NCI-H1930 (cell line): ENCODE measurements at places on chromosomes 11 and 22.

- DNase-seq = no peak
Measured at GRCh38 chr22:48104766-48105165, 1342.3 kb downstream of the TBC1D22A start.

GRCh38 chr11:107387666-107388065 lies 70.0 kb downstream of the CWF19L2 start:
- no peak for DNase-seq

- no peak for DNase-seq
Measured at GRCh38 chr11:17535488-17535887, 8.7 kb downstream of the USH1C start.

DNA sequence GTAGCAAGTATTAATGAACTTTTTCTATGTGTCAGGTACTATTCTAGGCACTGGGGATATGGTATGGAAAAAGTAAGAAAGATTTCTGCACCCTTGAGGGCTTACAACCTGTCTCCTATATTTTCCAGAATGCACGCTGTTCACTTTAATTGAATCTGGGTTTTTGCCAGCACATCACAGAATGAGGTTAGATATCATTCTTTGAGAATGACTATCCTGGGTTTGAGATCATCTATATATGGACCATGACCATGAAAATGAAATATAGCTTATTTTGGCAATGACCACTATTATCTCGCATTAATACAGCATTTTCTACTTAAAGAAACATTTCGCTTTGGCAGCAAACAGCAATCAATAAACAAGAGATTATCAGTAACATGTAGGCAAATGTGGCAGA lies 46.9 kb downstream of the C11orf71 start:
- no peak for DNase-seq

DNA sequence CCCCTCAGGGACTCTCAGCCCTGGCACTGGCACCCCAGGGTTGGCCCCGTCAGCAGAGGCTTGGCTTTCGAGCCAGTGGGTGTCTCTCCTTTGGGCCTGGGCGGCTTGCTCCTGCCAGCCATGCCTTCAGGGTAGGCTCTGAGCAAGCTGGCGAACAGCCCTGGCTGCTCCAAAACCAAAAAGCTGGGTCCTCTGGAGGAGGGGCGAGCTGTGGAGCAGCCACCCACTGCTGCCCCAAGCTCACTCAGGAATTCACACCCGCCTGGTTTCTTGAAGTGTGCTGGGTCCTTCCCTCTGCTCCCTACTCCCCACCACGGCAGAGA lies 6.2 kb downstream of the YDJC start:
- no peak for DNase-seq

GRCh38 chr11:106608677-106609076 lies 409.6 kb downstream of the GUCY1A2 start:
- DNase-seq = no peak

GRCh38 chr11:24271798-24272197 lies 225.1 kb upstream of the LUZP2 start:
- no peak for DNase-seq

DNA sequence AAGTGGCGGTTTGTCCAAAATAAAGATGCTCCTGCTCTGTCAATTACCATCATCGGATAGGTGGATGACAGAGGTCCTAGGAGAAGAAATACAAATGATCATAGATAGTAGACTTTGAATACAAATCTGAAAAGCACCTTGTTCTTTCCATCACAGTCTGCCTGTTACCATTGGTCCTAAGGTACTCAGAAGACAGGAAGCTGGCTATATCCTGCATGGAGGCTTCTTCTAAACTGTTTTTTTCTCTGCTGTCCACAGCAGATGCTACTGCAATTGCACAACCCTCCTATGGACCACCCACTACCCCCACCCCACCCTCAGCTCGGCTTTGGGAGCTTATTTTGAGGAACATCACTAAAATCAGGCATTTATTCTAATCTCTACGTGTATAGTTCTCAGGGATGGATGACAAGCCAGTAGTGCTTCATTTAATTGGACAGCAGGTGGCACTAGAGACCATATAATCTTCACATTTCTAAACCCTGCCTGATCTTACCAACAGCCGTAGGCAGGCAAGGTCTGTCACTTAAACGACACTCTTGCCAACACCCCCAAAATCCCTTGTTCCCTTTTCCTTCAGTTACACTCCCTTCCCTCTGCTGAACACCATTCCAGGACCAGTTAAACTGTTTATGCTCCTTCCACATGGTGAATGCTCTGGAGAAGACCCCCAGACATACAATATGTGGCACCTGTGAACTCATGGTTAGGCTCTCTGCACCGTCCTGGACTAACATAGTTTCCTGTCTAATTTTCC lies 6.6 kb upstream of the PTS start:
- DNase-seq = peak; percentile 36

- no peak for DNase-seq
Measured at GRCh38 chr11:69000831-69001242, 12.2 kb downstream of the MRGPRF start.

DNA sequence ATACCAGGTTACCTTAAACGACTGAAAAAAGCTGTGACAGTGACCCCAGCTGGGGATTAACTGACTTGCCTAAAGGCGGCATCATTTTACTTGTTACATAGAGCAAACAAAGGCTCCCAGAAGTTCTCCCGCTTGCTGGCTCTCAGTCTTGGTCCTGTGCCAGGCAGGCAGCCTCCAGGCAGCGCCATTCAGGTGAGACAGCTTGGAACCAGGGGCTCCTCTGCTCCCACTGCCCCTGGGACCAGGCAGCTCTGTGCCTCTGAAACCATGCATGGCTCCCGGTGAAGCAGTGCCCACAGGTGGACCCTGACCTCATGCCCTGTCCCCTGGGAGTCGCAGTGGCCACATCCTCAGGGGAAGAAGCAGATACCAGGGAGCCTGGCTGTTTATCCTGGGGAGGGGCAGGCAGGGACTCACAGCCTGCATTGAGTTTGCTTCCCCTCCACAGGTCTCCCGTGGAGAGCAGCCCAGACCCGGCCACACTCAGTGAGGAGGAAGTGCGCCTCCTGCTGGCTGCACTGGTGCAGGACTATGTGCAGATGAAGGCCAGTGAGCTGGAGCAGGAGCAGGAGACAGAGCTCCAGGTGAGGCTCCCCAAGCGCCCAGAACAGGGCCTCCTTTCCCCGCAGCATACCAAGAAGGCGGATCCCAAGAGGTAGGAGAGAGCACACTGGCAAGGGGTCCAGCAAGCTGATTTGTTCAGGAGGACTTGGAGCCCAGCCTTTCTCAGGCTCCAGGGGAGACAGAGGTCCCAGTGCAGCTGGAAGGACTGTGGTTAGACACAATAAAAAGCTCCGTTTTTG lies 15.6 kb upstream of the CYP2R1 start:
- DNase-seq = peak; percentile 76

DNA sequence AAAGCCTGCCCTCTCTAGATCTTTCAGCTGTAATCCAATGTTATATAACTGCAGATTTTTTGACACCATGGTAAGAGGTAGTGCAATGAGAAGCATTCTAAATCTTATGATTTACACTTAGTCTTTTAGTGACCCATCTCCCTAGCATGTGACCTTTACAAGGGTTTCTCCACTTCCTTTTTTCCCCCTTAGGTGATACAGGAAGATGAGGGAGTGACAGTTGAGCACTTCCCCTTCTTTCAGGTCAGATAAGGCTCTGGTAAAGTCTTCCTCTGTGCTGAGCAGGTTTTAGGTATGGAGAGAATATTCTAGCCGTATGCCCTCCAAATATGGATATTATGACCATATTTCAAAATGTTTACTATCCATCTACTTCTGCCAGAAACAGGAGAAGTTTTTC lies 753.6 kb downstream of the JRKL start:
- DNase-seq = no peak

GRCh38 chr22:49368976-49369725 lies 458.5 kb downstream of the BRD1 start:
- peak; percentile 18 for DNase-seq

DNA sequence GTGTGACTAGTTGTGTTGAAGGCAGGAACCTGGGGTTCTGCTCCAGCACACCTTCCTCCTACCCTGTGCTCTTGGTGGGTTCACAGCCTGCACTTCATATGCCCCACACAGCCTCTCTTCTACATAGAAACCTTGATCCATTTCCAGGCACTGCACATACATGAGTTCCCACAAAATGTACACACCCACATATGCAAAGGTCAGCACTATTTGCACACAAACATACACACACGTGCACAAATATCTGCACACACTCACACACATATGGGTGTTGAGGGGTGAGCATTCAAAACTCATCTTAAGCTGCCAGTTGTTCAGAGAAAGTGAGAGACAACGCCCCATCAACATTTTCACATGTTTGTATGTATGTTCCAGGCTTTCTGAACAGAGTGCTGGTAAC lies 201.0 kb downstream of the BARX2 start:
- DNase-seq = no peak

DNA sequence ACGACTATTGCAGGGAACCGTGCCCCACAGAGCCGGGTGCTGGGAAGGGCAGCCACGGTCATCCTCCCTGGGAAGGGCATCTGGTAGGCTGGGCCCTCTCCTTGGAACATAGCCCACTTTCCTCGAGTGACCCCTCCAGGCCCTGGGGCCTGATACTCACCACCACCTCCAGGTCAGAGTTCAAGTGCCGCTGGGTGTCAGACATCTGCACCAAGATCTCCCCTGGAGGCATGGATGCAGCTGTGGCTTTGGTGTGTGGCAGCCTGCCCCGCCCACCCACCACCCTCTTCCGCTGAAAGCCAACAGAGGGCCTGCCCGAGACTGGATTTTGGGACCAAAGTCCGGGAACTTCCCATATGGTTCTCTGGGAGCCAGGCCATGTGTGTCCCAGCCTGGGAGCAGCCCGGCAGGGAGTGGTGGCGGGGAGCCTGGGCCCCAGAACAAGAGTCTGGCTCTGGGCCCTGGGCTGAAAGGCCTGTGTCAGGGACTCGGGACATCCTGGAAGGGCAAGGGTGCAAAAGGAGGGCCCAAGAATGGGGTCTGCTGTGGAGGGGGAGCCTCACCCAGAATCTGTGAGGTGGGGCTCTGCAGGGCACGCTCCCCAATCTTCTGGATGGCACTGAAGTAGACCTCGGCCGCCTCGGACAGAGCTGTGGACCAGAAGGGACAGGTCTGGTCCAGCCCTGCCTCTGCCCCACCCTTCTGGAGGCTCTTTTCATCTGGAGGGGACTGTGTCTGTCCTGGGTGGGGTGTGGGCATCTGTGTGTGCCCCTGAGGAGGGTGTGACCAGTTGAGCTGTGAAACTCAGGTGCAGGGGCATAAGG lies 2.6 kb downstream of the BAIAP2L2 start:
- no peak for DNase-seq

DNA sequence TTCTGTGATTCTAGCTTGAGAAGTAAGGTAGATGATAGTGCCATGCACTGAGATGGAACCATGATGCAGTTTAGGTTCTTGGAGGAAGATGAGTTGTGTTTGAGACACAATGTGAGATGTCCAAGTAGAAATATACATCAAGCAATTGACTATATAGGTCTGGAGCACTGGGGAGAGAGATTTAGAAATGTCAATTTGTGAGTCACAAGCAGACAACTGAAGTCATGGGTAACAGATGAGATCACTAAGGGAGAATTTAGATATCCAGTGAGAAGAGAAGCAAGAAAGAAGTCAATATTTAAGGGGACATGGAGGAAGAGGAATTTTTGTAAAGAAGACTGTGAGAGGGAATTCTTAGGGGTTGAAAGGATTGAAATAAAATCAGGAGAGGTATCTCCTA lies 65.1 kb upstream of the RRAS2 start:
- DNase-seq = no peak

- DNase-seq = no peak
Measured at GRCh38 chr11:90391756-90392155, 168.9 kb upstream of the CHORDC1 start.

DNA sequence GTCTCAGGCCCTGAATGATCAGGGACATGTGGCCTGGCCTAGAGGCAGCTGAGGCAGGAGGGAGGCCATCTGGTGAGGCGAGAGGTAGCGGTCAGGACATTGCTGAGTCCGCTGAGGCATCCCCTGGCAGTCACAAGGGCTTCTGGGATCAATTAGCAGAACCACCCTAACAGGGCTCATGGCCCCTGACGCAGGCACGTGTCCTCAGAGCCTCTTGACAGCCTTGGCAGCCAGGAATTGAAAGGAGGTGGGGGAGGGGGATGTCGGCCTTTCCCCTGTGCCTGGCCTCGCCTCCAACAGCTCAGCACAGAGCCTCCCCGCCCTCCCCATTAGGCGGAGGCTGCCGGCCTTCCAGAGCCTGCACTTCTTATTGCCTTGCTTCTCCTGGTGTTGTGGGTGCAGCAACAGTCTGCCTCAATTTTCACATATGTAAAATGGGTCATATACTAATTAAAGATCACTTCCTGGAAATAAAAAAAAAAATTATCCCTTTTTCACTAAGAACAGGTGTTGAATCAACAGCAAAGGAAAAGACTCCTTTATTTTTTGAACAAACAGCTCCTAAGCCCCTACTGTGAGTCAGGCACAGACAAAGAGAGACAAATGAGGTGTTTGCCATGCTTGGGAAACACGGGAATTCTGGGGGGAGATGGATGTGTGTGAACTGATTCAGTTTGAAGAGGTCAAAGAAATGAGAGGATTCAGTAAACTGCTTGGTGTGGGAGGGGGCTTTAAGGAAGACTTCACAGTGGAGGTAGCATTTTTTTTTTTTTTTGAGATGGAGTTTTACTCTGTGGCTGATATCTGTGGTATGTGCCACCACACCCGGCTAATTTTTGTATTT lies 55.3 kb downstream of the NFAM1 start:
- no peak for DNase-seq

DNA sequence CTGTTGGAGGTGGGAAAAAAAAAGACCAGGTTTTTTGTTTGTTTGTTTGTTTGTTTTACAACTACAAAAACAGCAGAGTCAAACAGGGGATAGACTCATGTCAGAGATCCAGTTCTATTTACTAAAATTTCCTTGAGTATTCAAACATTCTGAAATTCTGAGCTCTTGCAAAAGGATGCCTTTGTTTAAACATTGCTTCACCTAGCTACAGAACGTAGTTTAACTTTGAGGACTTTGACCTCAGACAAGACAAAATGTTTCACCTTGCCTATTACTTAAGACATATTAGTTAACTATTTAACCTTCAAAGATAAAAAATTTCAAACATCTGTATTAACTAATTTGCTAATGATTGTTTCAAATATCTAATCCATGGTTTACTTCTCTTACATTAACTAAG lies 36.1 kb upstream of the GLYATL2 start:
- no peak for DNase-seq

GRCh38 chr22:19483481-19484244 lies 3.9 kb downstream of the CDC45 start:
- DNase-seq = no peak

DNA sequence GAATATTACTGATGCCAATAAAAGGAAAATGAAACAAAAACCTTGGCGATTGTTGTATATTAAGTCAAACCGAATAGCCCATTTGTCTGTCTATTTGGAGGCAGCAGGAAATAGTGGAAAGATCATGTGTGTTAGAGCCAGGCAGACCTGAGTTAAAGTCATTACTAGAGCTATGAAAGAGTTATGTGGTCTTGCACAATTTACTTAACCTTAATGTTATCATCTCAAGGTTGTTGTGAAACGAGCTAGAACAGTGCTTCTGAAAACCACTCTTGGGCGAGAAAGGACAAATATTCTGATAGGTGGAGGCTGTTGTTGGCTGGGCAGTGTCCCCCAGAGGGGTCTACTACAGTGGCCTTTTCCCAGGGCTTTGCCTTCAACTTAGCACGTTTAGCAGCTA lies 60.0 kb upstream of the NUP160 start:
- no peak for DNase-seq

- DNase-seq = no peak
Measured at GRCh38 chr22:27992294-27993165, 73.5 kb upstream of the PITPNB start.
